ENCODE measurements at places on chromosomes 1 and 21. TPM values are rescaled to one million over a fixed set of nuclear protein-coding genes. Genes with fewer than 3 reads are reported as not detected.
A peak's percentile ranks its signal among the peaks of the same experiment; 100 is the strongest.

Gene SPRTN
- total RNA-seq = 16.5 TPM

- DNase-seq = no peak
Measured at GRCh38 chr1:24369199-24369598, 44.4 kb downstream of the STPG1 start.

- no peak for DNase-seq
Measured at GRCh38 chr1:52482326-52483004, 70.4 kb downstream of the TUT4 start.

GRCh38 chr1:224183591-224184312, 712 bp downstream of the DEGS1 start:
- peak; percentile 58 for DNase-seq

Gene SHISAL2A
- total RNA-seq = not detected

Gene DIRAS3
- total RNA-seq = not detected

Gene SLC45A1
- total RNA-seq = 0.20 TPM

DNA sequence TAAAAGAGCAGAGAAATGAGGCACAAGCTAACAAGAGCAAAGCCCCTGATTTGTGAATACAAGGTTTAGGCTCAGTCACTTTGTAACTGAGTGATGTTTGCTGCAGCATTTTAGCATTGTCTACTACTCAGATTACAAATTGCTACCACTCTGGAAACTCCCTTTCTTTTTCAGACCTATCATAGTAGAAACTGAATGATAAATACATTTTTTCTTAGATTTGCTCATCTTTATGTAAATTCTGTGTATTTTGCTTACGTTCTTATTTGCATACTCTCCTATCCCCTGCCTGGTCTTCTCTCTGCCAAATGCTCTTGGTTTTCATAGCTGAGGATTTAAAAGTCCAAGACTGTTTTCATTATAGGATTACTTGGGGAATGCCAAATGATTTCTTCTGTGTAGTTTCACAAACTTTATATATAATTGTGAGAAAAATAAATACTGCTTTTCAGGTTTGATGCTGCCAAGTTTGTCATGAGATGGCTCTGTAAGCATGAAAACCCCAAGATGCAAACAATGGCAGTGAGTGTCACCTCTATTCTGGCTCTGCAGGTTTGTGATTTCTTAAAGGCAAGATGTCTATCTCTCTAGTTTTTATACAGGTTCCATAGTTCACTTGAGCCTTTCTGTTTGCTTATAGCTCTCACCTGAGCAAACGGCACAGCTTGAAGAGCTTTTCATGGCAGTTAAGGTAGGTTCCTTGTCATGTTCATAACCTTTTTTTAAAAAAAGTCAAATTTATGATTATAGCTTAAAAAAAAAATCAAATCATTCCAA, 24.7 kb downstream of the ZYG11A start:
- DNase-seq = no peak

Gene KCNN3
- 0.72 TPM for total RNA-seq

Gene LRRC53
- not detected for total RNA-seq

GRCh38 chr1:153778051-153778823, 3.0 kb downstream of the SLC27A3 start:
- DNase-seq = no peak

Gene FCRL4
- total RNA-seq = not detected

- DNase-seq = no peak
Measured at GRCh38 chr1:38052750-38053415, 6.3 kb upstream of the POU3F1 start.
